Memory B cell (primary cell): ENCODE measurements at places on chromosomes 16 and 17.

DNA sequence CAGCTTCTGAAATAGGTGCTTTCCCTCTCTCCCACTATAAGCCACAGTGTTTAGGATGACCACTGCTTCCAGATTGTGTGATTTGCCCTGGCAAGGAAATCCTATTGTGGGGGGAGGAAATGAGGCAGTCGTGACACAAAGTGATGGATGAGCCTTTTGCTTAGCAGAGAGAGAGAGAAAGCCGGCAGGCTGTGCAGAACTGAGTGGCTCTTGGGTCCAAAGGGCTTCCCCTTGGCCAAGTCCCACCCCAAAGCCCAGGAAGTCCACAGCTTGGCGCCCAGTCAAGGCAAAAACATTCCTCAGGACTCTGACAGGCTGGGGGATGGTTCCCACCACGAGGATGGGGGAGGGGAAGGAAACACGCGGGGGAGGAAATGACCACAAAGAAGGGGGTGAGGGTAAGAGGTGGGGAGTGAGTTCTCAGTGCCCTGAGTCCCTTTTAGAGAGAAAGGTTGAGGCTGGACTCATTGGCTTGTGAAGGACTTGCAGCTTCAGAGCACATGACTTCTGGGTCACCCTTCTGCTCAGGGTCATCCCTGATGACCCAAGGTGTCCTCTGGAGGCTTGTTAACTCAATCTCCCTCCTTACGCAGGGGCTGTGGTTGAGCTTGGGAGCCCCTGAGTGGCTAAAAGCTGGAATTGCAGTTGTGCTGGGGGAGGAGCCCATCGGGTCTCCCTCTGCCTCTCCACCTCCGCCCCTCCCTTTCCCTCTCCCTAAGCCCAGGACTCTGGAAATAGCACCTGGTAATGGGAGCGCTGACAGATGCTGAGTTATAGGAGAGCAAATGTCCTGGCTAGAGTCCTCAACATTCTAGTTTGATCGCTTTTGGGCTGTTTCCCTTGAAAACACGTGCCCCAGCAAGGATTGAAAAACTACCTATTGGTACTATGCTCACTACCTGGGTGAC, 10.3 kb upstream of the MSL1 start:
- DNase-seq: peak; percentile 57

GRCh38 chr17:8746501-8747236, 2.0 kb upstream of the CCDC42 start:
- DNase-seq: no peak

- no peak for DNase-seq
These were observed 30.8 kb downstream of the BEAN1 start for GRCh38 chr16:66457888-66458287.

DNA sequence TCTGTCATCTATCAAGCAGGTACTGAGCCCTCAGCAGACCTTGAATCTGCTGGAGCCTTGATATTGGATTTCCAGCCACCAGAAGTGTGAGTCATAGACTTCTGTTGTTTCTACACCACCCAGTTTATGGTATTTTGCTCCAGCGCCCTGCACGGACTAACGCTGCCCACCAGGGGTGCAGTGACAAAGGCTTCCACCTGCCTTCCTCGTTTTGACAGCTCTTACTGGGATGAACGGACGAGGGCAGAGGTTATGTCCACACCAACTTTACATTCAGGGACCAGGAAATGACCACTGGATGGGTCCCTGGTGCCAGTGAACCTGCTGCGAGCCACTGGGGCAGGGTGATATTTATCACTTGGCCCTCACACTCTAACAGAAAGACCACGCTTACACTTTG, 66.6 kb upstream of the CBX4 start:
- no peak for DNase-seq

GRCh38 chr16:13866073-13866472, 53.9 kb upstream of the ERCC4 start:
- no peak for DNase-seq

DNA sequence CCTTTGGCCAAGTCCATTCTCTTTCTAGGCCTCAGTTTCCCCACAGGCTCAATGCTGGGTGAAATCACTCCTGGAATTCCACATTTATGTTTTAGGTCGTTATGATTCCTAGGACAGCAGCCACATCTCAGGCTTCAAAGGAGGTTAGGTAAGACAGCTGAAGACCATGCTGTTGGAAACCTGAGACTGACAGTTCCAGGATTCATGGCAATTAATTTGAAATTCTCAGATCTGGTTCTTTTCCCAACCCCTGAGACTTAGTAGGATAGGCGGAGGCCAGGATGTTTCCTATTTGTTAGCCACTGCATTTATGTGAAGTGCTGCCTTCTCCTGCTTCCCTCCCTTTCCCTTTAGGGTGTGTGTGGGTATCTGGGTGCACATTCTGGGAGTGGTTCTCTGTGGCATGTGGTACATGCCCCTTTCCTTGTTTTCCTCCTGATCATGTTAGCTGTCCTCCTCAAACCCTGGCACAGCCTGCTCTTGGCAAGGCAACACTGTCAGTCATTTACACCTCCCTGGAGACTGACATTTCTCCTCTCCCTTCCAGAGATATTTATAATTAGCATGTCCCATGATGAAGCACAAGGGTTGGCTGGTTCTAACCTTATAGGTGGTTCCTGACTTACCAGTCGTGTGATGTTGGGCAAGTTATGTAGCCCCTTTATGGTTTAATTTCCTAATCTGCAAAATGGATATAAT, 91.4 kb upstream of the SALL1 start:
- DNase-seq: no peak

DNA sequence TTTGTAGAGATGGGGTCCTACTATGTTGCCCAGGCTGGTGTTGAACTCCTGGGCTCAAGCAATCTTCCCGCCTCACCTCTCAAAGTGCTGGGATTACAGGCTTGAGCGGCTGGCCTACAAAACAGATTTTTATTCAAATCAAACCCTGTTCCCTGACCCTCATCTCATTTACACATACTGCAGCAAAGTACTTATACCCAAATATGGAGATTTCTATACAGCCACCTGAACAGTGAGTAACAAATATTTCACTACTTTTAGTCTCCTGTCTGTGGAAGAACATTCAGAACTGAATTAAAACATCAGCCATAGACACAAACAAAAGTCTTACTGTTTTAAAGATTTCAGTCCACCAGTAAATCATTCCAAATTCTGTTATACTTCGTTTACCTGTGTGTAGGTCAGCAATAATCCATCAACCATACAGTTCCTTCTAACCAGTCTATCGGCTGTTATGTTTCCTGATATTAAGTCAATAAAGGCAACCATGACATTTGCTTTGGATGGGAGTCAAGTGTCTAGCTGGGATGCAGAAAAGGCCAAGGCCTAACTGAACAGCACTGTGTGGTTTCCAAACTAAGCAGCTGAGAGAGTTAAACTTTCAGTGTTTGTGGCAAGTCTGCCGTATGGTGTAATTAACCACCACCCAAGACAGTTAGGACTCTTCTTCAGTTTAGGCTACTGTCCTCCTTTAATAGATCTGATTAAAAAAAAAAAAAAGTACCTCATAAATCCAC, 22.3 kb downstream of the ERN1 start:
- no peak for DNase-seq

GRCh38 chr16:13070268-13070667, 168.9 kb downstream of the SHISA9 start:
- no peak for DNase-seq
